ENCODE measurements at places on chromosomes 7 and 10.

DNA sequence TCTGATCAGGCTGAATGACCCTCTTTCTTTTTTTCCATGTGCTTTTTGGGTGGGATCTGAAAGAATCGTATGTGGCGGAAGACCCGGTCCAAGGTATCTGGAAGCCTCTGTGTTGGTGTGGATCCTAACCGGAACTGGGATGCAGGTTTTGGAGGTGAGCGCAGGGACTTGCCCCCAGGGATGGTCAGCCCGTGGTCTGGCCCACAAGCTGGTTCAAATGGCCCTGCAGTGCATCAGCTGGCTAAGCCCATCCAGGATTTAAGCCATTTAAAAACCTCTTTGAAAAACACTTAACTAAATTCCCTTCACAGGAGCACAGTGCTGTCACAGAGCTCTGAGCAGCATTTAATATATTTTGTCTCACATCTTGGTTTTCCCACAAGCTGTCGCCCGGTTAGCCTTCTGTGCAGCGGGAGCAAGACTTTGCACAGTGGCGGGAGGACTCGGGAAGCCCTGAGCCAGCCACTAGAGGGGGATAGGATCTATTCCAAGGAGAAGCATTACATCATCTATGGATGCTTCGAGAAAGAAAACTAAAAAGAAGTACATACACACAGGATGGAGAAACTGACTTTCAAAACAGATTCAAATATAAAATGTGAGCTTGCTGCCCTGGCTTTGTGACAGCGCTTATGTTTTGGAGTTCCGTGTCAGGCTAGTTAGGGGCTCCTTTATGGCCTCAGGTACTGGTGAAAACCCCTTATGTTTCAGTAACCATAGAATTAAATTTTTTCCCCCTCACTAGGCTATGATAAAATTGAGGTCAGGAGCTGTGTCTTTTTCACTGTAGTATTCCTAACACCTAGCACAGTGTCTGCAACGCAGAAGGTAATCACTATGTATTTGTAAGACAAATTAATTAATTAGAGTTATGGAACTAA is 11.3 kb downstream of the CPA2 start:
- DNase-seq, result peak; percentile 60

- DNase-seq, result no peak
These were observed 32.6 kb downstream of the DDIT4 start for GRCh38 chr10:72306215-72306760.

GRCh38 chr7:94980418-94981142 is 73.2 kb downstream of the PPP1R9A start:
- DNase-seq, result no peak

DNA sequence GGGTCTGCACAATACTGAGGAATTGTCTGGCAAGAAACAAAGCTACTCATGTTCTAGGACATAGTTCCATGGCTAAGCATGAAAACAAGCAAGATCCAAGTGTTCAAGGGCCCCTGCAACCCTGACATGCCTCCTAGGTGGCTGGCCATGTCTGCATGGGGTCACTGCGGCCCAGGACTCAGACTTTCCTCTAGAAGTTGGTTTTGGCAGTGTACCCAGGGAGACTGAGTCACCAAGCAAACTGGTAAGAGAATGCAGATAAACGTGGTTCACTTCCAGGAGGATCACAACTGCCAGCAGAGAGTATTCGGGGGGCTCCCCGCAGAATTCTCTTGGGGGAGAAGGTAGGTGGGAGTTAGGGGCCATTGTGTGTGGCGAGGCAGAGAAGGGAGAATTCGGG is 7.4 kb upstream of the PFKFB3 start:
- no peak for DNase-seq

DNA sequence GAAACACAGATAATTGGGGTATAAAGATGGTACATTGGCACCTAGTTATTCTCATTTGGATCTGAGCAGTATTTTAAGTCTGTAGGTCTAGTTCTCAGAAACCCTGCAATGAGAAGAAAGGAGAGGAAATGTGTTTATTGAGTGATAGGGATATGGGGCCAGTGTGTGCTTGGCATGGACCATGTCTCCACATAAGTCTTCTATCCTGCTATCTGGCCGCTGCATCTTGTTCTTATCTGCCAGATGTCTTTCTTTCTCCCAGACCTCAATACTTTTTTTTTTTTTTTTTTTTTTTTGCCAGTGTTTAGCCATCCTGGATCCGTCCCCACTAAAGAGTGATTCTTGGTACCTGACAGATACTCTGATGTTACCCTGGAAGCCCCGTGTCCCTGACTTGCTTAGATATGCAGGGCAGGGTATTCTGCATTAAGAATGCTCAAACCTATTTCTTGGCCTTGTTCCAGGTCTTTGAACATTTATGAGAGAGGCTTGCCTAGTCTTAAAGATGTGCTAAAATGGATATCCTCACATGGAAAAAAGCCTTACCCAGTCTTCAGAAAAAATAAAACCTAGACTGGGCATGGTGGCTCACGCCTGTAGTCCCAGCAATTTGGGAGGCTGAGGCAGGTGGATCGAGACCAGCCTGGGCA is 10.0 kb downstream of the MTURN start:
- DNase-seq, result no peak

- DNase-seq, result no peak
These were observed 240.6 kb upstream of the SEMA3C start for GRCh38 chr7:81159402-81159801.

GRCh38 chr7:99008181-99008631 is 129.9 kb downstream of the TRRAP start:
- no peak for DNase-seq

GRCh38 chr10:78528749-78529204 is 495.1 kb downstream of the RPS24 start:
- DNase-seq, result no peak

GRCh38 chr7:30931161-30931928 is 19.7 kb downstream of the AQP1 start:
- no peak for DNase-seq

- DNase-seq, result no peak
These were observed 142.6 kb upstream of the LSM8 start for GRCh38 chr7:118041251-118041878.

DNA sequence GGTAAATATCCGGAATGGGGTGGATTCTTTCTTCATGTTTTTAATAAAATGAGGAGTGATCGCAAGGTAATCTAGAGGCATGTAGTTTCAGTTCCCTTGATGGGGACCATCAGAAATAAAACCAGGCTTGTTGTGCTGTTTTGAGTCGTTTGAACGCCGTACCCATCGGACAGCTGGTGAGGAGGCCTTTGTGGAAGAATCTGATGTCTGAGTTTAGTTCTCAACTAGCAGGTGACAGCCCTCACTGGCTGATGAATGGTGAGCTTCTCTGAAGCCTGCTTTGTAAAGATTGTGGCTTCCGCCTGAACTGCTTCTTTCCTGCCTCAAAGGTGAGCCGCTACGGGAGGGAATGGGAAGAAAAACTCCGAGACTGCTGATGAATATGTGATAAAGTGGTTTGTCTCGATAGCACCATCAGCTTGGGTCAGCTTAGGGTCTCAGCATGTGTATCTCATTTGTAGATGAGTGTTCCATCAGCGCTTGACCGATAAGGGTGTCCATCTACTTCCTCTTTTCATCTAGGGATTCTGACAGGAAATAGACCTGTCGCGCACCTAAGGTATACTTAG is 977 bp downstream of the TMEM248 start:
- DNase-seq, result no peak

- DNase-seq, result no peak
These were observed 26.6 kb downstream of the TBXAS1 start for GRCh38 chr7:139855498-139856270.

GRCh38 chr7:128827248-128827958 is 2.8 kb upstream of the FLNC start:
- no peak for DNase-seq

DNA sequence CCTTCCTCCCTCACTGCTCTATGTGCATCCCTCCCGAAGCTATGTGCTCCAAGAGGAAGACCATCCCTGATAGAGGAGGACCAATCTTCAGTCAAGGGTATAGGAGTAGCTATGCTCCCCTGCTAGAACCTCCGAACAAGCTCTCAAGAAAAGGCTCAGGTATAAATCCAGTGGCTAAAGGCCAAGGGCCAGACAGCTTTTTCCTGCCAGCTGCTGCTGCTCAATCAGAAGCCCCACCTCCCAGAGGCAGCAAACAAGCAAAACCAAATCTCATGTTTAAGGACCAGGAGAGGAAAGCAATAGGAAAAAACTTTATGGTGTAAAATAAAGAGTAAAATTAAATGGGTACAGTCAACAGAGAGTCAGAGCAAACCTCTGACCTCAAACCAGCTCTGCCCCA is 187.2 kb downstream of the FGFR2 start:
- no peak for DNase-seq

DNA sequence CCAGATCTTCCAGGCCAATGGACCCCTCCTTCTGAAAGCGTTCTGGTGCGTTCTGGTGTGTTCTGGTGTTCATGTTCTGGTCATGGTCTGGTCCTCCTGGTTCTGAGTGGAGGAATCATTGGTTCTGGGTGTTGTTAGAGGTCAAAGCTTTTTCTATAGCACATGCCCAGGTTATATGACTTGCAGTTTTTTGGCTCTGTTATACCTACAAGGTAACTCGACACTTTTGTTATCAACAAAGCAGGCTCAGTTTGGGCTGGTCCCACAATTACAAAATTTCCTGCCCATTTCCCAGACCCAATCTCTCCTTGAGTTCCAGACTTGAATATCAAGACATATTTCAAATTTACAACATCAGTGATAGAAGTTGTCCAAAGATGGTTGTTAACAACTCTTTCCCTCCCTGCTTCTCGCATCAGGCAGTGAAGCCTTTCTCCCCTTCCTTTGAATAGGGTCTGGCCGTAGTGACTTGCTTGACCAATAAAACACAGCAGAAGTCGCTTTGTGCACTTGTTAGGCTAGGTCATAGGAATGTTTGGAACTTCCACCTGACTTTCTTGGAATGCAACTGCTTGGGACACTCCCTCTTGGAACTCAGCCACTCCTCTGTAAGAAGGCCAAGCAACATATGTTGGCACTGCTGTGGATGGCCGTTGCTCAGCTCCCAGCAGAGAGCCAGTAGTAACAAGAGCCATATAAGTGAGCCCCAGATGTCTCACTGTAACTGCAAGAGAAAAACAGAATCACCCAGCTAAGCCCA is 83.1 kb upstream of the STEAP1B start:
- DNase-seq, result no peak

DNA sequence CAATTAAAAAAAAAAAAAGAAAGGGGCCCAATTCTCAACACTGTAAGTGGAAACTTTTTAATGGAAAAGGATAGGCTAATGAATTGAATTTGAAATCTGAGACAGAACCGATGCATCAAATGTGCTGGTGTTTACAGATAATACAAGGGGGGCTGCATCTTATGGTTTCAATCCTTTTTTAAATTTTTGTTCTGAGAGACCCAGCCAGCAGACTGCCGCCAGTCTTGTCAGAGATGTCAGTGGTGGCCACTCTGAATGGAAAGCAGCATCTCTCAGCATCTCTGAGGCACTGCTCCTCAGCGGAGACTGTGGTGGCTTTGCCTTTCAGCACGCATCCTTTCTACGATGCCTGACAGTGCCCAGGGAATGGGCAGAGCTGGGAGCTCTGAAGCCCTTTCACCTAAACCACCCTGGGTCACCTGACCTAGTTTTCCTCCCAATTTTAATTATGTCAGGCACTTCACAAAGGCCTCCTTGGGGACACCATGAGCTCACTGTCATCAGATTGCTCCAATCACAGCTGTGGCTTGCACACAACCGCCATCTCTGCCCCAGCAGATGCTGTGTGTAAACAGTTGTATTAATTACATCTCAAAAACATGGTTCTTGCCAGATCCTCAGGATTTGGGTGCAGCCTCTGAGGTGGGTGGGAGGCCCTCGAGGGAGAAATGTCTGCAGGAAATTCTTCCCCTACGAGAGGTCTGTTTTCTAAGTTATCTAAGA is 81.2 kb downstream of the EGFR start:
- DNase-seq, result no peak

DNA sequence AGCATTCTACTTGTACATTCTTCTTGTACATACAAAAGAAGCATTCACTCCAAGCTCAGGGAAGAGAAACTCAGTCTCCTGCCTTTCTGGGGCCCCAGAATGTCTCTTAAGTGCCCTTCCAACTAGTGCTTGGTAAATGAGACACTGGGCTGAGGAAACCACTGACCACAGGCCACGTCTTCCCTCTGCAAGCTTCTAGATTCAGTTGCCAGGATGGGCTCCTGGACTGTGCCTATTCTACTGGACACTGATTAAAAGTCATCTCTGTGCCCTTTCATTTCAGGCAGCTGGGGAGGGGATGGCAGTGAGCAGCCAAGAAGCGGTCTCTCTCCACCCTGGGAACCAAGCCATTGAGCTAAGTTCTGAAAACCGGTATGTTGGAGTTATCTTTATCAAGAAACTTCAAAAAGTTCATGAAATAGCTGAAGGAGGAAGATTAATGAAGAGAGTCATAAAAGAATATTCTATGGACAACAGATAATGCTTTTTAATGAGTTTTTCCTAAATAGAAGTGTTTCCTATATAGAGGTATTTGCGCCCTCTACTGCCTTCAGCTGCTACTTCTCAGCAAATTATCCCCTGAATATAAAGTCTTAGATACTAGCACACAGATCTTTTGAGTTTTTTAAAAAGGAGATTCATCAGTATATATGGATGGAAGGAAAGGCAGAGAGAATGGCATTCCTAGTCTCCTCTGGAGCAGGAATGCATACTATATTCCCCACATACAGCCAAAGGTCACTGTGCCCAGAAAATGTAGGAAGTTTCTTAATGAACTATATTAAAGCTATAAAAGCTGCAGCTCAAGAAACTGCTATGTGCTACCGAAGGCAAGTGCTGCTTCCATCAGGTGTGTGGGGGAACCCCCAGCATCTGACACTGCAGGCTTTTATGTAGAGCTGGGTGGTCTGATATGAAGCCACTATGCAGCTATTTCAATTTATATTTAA is 8.4 kb upstream of the IFIT1B start:
- DNase-seq, result no peak

GRCh38 chr10:62619413-62619738 is 185.1 kb upstream of the ADO start:
- no peak for DNase-seq

- DNase-seq, result no peak
These were observed 11.3 kb upstream of the TRDMT1 start for GRCh38 chr10:17212802-17213221.

DNA sequence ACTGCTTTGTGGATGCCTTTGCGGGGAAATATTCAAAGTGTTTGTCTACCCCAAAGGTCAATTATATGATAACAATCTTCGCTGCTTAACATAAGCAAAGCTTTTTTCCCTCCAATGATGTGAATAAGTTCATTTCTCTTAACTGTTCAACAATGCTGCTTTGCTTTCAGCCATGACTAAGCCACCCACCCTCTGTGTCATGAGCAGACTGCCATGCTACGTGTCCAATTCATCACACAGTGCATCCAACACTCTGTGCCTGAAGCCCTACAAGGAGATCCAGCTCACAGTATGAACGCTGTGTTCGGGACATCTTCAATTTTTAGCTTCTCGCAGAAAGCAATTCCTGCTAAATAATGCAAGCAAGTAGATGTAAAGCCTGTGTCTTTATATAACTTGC is 5.7 kb upstream of the TAS2R40 start:
- DNase-seq, result no peak

Measured in endothelial cell (in vitro differentiated cells).